ENCODE measurements at places on chromosomes 3 and 15. TPM values are rescaled to one million over a fixed set of nuclear protein-coding genes. Genes with fewer than 3 reads are reported as not detected.

- DNase-seq = no peak
Measured at GRCh38 chr3:124107104-124107890, 115.4 kb upstream of the ROPN1 start.

EFCAB12 gene
- 2.1 TPM for total RNA-seq

VEPH1 gene
- total RNA-seq = not detected

C3orf22 gene
- not detected for total RNA-seq

- no peak for DNase-seq
Measured at GRCh38 chr3:178367817-178368617, 168.2 kb upstream of the KCNMB2 start.

DNA sequence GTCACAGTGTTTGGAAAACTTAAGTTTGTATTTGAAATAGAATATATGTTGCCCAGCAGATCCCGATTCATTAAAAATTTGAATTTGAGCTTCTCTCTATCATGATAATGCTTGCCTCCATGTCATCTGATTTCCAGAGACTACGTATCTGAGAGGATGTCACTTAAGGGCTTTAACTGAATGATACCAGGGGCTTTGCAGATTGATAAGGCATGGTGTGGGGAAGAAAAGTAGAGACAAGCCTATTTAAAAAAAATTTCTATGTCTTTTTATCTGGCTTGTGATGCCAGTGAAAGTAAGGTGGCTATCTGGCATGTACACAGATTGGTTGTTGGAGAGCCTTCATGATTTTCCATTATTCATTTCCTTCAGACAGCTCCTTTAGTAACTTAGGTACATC lies 72.7 kb downstream of the UBE2E2 start:
- DNase-seq = no peak

DNA sequence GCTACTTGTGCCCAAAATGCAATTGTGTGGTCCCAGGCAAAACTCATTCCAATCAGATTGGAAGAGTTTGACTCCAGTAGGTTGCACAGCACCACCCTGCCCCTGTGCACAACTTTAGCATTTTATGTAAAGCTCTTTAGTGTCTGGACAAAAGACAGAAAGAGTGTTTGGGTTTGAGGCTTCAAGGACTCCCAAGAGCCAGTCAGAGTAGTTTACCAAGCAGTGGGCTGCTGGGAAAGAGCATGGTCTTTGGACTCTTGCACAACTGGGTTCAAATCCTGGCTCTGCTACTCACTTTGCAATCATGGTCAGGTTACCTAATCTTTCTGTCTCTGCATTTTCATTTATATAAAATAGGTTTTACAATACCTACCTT lies 75.8 kb upstream of the UMPS start:
- no peak for DNase-seq

DNA sequence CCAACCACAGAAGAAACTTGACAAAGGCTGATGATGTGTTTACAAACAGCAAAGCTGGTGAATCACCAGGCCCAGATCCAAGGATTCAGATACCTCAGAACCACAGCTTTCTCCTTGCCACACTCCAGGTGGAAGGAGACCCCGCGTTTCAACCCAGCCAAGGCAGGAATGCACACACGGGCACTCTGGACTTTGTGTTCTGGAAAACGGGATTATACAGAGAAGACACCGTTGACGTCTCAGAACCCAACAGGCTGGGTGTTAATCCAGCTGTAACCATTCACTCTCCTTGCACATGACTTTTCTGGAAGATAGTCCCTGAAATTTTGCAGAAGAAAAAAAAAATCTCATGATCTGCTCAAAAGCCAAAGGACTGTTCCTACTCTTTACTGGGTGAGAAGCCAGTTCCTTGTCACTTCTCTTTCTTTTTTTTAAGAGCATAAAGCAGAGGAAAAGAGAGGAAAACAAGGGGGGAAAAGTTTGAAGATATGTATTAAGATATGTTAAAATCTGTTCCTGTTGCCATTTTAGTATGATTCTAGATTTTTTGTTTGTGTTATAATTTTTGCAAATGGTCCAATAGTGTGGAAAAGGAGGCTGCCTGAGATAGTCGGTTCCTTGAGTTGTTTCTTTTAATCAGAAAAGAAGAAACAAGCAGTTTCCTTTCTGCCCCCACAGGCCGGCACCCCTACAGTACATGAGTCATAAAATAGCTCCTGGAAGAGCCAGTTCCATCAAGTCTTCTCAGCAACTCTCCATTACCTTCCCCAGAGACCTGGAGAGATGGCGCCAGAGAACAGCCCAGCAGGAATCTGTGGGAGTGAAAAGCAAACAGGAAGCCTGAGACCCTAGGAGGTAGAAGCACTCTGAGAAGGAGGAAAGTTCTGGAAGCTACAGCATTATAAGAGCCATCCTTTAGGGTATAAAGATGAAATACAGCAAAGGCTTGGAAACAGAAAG lies 73.1 kb downstream of the RORA start:
- DNase-seq = no peak

DNA sequence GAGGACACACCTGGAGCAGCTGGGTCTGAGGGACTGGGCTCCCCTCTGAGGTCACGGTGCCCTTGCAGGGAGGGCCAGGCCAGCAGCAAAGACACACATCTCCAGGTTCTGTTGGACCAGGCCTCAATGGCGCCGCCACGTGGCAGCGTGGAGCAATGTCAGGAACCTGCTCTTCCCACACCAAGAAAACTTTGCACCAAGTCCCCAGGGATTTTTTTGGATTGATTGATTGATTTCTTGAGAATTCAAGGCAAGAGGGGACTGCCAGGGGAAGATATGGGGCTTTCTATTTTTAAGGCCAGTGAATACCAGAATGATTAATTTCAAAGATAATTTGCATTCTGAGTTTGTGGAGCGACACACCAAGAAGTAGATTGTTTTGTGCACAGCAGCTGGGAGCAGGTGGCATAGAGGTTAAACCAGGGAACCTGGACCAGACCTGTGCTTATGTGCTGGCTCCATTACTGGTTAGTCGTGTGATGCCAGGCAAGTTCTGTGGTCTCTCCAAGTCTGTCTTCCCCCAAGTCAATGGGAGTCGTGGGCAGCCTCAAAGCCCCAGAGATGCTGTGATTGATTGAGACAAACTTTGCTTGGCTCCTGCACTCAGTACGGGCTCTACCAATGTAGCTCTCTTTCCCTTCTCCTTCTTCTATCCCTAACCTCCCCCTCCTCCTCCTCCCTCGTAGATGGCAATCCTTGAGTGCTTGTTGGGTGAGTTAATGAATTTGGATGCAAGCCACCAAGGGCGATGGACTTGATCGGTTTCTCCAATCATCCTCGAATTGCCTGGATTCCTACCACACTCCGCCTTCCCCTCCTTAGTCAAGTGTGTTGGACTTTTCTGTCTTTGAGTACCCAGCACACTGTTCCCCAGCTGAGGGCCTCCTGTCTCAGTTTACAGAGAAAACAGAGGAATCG lies 96.2 kb upstream of the TRPM1 start:
- DNase-seq = peak; percentile 42

- DNase-seq = no peak
Measured at GRCh38 chr3:27800261-27800660, 78.1 kb upstream of the EOMES start.

- DNase-seq = no peak
Measured at GRCh38 chr3:15510493-15510892, 11.0 kb downstream of the COLQ start.

GRCh38 chr15:43330780-43331087 lies 361 bp upstream of the LCMT2 start:
- DNase-seq = no peak

DNA sequence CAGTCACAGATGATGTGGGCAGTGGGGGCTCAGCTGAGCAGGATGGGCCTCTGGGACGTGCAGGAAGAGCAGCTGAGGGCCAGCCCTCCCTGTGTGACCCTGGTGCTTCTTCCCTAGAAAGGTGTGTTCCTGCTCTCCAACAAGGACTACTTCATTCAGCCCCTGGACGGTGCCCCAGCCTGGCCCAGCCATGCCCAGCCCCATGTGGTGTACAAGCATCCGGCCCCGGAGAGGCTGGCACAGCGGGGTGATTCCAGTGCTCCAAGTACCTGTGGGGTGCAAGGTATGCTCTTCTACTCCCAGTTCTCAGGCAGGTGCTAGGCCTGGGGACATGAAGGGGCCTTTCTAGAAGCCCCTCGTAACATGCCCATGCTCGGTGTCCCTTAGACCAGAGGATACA lies 38.3 kb downstream of the SAXO2 start:
- DNase-seq = no peak

DNA sequence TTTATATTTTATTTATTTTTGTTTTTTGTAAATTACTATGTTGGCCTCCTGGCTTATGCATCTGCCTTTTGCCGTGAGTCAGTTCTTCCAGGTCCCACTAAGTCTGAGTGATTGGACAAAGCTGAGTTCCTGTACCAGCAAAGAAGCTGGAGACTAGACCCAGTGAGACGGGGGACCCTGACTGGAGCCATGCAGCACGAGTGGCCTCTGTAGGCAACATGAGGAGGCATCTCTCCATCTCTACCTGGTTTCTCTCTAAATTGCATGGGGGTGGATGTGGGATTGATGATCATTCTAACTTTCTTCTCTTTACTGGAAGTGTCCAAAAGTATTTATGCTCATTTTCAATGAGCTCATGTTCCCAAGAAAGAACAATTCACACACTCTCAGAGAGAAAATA lies 155.3 kb upstream of the MRPL3 start:
- no peak for DNase-seq

LINGO1 gene
- not detected for total RNA-seq

- no peak for DNase-seq
Measured at GRCh38 chr3:14505803-14506500, 34.2 kb downstream of the GRIP2 start.

DNA sequence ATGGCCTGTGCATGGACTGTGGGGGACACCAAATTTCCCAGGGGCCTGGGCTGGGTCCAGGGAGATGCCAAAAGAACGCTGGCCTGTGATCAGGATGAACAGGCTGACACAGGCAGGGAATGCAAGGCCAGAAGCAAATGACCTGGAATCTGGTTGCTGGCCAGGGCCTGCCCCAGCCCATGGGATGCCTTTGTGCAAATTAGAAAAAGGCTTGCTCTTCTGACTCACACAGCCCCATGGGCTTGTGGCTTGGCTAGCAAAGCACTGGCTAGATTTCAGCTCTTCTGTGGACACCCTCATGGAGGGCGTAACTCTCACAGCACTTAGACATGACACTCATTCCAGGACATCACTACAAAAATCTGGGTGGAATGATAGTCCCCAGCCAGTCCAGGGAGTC lies 356.0 kb downstream of the SHQ1 start:
- DNase-seq = no peak

GRCh38 chr3:157405457-157405856 lies 31.2 kb upstream of the PTX3 start:
- DNase-seq = no peak

NDN gene
- total RNA-seq = 0.17 TPM

DNA sequence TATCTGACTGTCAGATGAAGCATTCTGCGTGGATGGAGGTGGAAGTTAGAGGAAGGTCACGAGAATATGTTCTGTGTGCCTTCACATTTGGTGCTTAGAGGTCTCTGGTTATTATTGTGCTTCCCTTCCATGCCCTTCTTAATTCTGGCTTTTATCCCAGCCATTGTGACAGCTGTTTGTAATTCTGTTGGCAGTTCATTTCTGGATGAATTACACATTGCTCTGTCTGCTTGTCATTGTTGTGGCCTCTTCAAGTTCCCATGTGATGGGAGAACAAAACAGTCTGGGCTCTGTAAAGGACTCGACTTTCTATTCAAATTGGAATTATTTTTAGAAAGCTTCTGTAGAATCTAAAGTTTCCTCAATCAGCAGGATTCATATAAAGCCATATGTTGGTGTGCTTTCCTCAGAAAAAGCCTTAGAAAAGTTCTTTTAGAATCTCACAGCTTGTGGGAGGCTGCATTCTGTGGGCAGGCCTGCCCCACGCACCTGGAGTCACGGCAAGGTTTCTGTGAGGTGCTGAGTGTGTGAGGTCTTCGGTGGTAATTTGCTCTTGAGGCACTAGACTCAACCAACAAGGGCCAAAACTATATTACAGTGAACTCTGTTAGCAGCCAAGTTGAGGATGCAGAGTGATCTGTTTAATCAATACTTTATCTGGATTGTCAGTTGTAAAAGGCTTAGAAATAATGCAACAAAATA lies 397.4 kb upstream of the AZI2 start:
- DNase-seq = no peak

GRCh38 chr15:26475554-26475953 lies 297.3 kb downstream of the GABRB3 start:
- DNase-seq = no peak

DNA sequence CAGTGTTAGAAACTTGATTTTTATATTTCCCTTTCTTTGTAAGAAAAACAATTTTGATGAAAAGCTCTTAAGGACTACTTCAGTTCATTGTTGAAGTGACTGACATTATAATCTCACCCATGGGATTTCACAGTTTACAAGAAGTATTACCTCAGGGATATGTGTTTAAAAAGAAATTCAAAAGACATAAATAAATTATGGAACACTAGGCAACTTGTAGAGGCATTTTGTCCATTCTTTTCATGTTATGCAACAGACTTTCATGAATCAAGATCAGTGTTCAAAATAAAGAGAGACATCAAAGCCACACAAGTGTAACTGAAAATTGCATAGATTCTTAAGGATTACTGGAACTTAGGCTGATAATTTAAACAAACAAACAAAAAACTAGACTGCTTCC lies 196.8 kb upstream of the AGTR1 start:
- DNase-seq = no peak

- no peak for DNase-seq
Measured at GRCh38 chr15:99053380-99054024, 45.9 kb upstream of the PGPEP1L start.

GRCh38 chr3:101803173-101803782 lies 24.3 kb downstream of the NXPE3 start:
- no peak for DNase-seq

- no peak for DNase-seq
Measured at GRCh38 chr15:34726406-34727100, 28.2 kb downstream of the GJD2 start.

PRKAR2A gene
- 27.4 TPM for total RNA-seq

GRCh38 chr15:59280855-59281254 lies 74.2 kb downstream of the LDHAL6B start:
- DNase-seq = no peak

DNA sequence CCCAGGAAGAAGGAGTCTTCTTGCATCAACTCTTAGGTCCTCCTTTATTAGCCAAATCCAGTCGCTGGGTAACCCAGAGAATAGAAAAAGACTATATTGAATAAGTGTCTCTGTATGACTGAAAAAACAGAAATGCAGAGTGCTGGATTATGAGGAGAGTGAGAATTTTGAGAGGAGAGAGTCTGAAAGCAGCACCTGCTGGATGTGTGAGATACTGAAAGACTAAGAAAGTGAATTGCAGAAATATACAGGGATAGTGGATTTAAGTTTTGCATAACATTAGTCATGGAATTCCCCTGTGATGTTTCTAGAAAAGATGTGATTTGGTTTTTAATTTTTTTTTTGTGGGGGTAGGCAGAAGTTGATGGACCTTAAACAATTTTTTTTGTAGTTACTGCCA lies 296.5 kb downstream of the MECOM start:
- no peak for DNase-seq

- DNase-seq = no peak
Measured at GRCh38 chr15:73799466-73799865, 46.3 kb upstream of the INSYN1 start.

- no peak for DNase-seq
Measured at GRCh38 chr3:56491566-56491965, 23.3 kb upstream of the ERC2 start.

PPARG gene
- 0.24 TPM for total RNA-seq

GRCh38 chr3:14425581-14426304 lies 23.3 kb downstream of the SLC6A6 start:
- DNase-seq = peak; percentile 27

Data from activated B cell treated with CpG ODN at 0.5 μM for 24 hours (primary cell).